SK-N-SH (cell line): ENCODE measurements at places on chromosomes 12 and 14.

GRCh38 chr14:69594846-69595245 is 16.6 kb upstream of the SUSD6 start:
- DNase-seq, result no peak

DNA sequence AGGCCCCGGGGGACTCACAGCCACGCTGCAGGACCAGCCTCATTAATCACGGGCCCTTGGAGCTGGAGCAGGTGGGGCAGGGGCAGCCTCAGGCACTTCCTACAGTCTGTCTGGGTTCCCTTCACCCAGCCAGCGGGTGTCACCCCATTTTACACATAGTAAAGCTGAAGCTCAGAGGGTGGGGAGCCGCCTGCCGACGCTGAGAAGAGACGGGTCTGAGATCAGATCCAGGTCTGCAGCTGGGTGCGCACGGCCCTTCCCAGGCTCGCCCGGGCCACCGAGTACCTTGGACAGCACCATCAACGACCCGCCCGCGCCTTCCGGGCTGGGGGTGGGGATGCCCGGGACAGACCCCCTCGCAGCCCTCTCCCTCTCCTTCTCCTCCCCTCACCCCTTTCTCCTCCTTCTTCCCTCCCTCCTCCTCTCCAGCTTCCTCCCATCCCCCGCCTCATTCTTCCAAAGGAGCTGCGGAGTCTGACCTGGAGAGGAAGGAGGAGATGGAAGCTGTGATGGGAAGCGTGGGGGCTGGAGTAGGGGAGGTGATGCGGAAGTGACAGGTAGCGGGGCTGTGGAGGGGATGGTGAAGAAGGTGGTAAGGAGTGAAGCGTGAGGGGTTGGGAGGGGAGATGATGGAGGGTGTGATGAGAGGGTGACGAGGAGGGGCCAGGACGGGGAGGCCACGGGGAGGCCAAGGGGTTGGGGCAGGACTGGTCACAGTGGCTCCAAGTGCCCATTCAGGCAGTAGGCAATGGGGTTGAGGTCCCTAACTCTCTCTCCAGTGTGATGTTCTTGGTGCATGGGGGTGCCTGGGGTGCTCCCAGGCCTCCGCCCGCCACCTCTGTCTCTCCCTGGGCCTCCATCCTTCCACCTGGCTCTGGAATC is 8.8 kb downstream of the DTX1 start:
- DNase-seq, result peak; percentile 63

- DNase-seq, result no peak
Observed at GRCh38 chr14:73386342-73386741, 72.0 kb downstream of the NUMB start.

DNA sequence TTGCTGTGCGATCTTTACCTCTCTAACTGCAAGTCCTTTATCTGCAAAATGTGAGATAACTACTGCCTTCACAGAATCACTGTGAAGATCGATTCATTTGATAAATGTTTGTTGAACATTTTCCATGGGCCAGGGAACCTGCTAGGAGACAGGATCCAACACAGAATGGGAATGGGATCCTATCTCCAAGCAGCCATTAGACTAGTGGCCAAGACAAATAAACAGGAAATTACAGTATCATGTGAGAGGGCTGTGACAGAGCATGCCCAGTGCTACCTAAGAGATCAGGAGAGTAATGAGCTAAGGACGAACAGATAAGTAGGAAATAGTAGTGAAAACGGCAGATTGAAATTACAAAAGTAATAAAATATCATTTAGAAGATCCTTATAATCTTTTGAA is 105.7 kb downstream of the GRIN2B start:
- DNase-seq, result no peak

- no peak for DNase-seq
Observed at GRCh38 chr12:110921262-110921661, 883 bp upstream of the MYL2 start.

DNA sequence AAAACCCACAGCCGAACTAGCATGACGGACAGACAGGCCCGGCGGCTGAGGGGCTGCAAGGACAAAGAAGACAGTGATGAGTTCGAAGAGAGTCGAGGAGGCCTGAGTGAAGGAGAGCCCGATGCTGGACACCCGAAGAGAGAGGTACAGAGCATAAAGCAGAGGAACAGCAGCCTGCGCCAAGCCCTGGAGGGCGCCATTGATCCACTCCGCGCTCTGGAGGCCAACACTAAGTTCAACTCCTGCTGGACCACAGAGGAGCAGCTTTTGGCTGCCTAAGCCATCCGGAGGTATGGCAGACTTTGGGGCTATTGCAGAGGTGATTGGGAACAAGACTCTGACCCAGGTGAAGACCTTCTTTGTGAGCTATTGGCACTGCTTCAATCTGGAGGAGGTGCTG is 7.8 kb upstream of the PLXNC1 start:
- peak; percentile 58 for DNase-seq

DNA sequence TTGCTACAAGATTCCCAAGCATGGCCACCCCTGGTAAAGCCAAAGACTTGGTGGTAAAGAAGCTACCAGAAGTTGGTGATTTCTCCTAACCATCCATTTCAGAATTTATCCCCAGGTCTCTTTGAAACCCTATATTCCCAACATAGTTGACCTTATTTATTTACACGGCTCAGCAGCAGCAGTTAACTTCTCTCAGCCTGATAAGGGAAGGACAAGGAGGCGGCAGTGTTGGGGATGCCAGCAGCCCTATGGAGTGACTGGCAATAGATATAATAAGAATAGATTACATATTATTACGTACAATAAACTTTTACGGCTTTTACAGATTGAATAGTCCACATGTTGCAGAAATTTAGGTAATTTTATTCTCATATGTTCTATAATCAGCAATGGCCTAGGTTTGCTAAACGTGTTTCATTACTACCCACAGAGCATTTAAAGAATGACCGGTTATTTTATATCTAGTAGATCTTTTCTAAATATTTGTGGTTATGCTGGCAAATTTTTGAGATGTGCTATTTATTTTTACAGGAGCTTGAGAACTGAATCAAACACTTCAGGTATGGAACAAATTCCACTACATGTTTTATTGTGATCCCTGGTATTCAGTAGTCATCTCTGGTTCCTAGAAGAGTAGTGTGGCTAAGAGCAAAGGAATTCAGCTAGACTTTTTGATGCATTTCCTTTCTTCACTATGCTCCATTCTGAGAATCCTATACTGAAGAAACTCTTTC is 19.8 kb upstream of the PALS1 start:
- no peak for DNase-seq

DNA sequence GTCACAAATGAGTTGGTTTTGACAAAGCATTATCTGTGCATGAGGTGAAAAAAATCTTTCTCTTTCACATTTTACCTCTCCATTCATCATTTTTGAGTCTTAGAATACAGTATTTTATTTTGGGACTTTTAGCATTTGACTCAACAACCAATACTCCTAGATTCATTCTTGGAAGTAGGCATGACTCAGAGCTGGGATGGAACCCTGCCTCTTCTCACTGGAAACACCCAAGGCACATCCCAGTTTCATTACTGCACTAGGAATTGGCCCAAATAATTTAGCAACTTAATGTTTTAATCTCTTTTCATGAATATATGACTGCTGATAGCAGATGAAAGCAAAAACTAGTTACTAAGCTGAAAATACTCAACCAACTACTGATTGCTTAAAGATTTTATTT is 3.3 kb upstream of the PDZRN4 start:
- no peak for DNase-seq

DNA sequence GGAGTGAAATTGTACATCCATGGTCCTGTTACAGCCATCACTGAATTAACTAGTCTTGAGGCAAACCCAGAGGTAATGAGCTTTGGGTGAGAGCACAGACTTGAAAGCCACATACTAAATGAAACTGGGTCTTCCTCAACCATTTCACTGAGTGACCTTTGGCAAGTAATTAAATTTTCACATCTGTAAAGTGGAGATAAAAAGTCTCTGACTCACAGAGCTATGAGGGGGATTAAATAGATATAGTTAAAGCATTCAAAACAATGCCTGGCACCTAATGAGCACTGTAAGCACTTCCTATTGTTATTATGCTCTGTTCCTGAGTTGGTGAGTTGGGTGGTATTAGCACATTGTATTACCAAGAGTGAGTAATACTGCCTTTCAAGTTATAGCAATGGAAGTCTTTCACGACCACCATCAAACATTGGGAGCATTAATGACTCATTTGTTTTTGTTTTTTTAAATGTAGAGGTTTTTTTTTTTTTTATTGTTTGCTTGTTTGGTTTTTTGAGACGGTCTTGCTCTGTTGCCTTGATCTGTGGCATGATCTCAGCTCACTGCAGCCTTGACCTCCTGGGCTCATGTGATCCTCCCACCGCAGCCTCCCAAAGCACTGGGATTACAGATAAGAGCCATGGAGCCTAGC is 12.5 kb upstream of the STRN3 start:
- peak; percentile 25 for DNase-seq

DNA sequence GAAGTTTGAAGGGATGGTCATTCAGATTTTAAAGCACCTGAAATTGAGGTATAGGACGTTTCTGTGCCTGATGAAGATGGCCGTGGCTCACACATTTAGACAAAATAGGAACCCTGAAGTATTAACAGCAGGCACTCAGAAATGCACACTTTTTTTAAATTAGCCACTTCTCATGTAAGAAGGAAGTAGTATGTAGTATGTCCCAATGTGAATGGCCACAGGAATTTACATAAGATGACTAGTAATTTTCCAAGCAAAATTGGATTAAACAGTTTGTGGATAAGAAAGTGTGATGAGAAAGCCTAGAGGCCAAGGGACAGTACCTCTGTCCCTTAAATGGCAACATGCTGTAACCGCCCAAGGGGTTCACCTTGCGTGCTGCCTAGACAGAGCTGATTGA is 1.8 kb upstream of the MIS18BP1 start:
- no peak for DNase-seq

GRCh38 chr14:56952766-56953473 is 142.6 kb upstream of the OTX2 start:
- no peak for DNase-seq

- no peak for DNase-seq
Observed at GRCh38 chr14:66238969-66239368, 247.2 kb upstream of the CCDC196 start.

DNA sequence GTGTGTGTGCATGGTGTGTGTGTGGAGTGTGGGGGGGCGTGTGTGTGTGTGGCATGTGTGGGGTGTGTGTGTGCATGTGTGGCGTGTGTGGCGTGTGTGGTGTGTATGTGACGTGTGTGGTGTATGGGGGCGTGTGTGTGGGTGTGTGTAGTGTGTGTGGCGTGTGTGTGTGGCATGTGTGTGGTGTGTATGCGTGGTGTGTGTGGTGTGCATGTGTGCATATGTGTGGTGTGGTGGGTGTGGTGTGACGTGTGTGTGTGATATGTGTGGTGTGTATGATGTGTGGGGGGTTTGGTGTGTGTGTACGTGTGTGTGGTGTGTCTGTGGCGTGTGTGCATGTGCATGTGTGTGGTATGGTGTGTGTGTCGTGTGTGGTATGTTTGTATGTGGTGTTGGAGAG is 24.1 kb upstream of the CMKLR1 start:
- no peak for DNase-seq

DNA sequence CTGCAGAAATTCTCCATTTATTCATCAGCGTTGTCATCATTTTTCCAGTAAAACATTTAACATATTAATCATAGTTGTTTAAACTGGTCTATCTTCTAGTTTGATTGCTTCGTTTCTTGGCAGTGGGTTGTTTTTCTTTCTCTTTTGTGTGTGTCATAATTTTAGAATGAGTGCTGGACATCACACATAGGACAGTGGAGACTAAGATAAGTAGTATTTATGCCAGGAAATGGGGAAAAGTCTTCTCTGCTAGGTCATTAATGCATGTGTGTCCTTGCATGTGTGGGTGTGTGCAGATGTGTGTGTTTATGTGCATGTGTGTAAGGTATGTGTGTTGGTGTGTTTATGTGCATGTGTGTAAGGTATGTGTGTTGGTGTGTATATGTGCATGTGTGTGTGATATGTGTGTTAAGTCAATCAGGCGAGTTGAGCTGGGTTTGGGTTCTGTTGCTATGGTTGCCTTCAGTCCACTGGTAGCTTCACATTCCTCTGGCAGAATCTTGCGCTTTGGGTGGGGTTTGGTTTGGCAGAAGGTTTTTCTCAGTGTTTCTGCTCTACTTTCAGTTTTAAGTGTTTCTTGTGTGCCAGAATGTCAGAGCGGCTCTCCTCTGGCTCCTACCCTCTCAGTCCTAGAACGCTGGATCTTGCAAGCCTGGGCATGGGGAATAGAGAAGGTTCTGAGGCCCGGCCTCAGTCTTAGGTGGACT is 7.8 kb upstream of the ADGRD1 start:
- no peak for DNase-seq

GRCh38 chr14:94341656-94342333 is 18.7 kb upstream of the SERPINA6 start:
- no peak for DNase-seq

DNA sequence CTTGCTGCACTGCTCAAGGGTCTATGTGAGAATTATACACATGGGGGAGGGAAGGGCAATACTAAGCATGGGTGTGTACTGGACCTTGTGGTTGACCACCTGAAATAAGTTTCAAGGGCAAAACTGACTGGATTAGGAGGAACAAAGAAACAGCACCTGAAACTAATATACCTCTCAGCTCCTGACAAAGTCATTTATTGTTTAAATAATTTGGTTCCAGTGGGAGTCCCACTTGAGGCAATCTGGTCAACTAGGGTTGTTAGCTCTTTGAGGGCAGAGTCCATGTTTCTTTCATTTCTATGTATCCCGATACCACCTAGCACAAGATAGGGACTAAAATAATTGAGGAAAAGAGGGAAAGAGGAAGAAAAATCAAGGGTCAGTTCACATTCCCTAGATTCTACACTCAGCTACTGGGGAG is 45.5 kb downstream of the STXBP6 start:
- DNase-seq, result no peak

DNA sequence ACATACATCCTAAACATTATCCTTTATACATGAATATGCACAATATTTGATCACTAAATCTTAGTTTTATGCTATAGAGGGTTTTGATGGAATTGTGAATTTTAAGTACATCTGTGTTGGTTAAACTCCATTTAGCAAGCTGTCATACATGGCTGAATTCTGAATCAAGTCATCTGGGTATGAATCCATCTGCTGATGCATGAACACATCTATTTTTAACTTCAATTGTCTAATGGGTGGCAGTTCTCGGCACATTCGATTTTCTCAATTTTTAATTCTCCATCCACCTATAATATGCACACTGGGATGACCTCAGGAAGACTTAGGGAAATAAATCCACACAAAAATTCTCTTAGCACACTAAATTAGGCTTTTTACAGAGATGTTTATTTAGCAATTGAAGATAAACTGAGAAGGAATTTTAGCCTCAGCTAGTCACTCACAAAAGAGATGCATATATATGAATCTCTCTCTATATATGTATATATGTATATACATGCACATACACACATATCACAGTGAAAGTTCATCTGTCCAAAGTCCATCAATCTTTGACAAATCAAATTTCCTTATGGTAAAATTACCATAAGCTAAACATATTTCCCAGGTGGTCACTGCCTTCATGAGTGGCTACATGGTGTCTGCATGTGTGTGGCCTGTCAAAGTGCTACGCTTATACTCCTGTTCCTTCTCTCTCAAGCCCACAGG is 44.5 kb upstream of the VPS33A start:
- no peak for DNase-seq
